ENCODE measurements at places on chromosomes 7 and 10.

DNA sequence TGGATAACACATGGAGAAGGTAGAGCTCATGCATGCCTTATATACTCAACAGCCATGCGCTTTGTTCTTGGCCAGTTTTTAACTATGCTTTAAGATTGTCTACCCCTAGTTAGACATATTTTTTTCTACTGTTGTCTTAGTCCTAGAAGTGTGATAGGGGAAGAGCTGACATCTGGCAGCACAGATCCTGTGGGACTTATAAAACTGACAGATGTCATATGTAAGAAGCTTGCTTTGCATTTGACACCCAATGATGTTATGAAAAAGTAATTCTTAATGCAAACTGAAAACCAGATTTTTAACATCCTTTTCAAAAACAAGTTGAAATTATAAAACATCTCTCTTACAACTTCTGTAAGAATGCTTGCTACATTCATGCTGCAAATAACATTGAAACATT lies 715.9 kb upstream of the LRRN3 start:
- no peak for DNase-seq

GRCh38 chr10:13690281-13690825 lies 103.6 kb downstream of the PRPF18 start:
- no peak for DNase-seq

DNA sequence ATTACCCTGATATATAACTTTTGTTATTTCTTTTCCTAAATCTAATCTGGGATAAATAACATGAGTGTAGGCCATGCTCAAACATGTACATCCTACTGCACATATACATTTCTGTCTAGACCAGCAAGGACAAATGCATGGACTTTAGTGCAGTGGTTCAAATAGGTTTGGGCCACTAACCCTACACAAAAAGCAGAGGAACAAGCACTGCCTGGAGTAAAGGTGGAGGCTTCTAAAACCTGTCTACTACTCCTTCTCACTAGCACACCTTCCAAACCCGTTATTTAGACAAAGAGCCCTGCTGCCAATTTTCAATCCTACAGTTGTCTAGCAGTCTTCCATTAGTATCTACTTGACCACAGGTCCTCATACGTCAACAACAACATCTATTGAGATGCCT lies 34.8 kb downstream of the SGCE start:
- DNase-seq = no peak

DNA sequence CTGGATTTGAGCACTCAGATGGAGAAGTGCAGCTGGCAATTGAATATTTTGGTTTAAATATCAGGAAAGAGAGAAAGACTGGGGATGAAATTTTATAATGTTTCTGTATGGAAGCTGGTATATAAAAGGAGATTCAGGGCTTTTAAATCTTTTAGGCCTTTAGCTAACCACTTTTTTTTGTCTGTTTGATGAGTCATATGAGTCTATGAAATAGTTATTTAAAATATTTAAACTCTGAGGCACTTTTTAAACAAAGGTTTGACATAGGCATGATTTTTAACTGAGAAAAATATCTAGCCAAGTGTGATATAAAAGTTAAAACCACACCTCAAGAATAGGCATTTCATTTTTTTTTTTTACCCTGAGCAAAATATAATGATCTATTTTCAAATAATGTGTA lies 944.3 kb downstream of the GATA3 start:
- no peak for DNase-seq

GRCh38 chr10:26479766-26480492 lies 41.8 kb downstream of the APBB1IP start:
- no peak for DNase-seq

DNA sequence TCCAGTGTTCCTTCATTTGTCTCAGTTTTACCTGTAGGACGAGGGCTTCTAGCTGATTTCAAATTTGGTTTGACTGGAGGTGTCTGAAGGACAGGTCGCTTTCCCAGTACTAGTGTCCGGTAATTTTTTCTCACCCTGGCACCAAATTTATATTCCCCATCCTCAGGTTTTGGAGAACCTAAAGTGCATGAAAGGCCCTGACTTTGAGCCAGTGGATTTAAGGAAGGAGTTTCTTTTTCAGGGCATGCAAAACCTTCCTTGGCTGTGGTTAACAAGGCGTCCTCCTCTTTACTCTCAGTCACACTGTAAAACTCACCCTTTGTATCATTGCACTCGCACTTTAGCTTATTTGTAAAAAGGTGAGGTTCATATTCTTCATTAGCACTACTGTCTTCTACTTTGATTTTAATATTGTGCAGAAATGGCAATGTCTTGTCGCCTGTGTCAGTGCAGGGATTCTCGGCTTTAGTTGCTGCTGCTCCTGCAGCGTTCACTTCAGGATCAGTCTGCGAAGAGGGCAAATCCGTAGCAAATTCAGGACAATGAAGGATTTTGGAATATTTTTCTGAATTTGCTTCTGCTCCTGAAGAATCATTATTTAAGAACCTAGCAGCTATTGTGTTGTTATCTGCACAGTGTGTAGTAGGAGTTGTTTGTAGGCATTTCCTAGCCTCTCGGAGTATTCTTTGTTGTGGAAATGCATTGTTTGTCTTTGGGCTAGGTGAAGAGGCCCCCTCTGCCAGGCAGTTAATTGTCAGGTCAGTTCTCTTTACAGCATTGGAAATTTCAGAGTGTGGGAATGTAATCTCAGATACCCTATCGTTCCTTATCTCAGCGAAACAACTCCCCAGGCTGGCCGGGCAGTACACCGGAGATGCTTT lies 9.9 kb downstream of the SKIDA1 start:
- no peak for DNase-seq

GRCh38 chr7:114854369-114854768 lies 67.5 kb upstream of the MDFIC start:
- no peak for DNase-seq

DNA sequence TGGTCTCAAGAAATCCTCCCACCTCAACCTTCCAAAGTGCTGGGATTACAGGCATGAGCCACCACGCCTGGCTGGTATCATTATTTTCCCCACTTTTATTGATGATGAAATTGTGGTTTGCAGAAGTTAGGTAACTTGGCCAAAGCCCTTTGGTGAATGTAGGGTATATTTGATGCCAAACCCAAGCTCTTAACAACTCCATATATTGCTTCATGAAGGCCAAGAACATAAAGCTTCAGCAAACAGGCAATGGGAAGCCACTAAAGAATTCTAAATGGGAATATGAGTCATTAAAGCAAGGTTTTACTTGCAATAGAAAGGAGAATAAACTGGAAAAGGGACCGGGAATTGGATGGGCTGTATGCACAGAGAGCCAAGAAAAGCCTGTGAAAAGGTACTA lies 142.7 kb downstream of the KMT2E start:
- DNase-seq = no peak

- no peak for DNase-seq
Measured at GRCh38 chr7:15916681-15917380, 230.3 kb upstream of the MEOX2 start.

DNA sequence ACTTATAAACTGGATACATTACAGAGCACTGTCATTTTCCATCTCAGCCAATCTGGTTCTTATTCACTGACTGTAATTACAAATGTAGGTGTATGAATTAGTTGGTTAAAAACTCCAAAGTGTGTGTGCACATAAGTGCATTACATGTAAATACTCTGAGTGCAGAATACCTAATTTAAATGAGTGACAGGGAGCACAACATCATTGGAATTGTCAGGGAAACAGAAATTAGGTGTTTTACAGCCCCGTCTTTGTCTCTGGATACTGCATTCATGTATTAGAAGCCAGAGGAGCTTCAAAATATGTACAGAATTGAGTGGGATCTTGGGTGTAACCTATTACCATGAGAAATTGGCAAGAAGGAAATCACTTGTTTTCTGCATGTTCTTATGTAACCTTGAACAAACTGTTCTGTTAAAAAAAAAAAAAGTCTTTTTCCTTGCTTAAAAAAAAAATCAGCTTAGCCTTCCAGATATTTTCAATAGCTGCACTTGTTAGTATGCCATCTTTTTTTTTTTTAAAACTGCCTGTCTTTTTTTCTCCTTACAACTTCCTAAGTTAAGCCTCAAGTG lies 31.1 kb downstream of the CELF2 start:
- DNase-seq = no peak

DNA sequence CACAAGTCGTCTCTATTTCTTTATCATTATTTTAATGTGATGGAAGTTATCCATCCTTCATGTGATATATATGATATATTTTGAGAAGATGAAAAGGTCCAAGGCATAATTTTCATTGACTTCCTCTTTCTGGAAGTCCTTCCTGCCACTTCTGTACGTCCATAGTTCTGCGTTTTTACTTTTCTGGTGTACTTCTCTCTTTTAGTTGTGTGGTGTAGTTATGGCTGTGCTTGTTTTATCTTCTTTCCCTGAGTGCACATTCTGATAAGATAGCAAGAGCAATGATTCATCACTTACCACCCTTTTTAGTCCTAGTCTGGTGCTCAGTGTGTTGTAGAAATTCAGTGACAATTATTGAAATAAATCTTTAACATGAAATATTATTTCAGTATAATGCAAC lies 231.3 kb upstream of the FERD3L start:
- DNase-seq = no peak

DNA sequence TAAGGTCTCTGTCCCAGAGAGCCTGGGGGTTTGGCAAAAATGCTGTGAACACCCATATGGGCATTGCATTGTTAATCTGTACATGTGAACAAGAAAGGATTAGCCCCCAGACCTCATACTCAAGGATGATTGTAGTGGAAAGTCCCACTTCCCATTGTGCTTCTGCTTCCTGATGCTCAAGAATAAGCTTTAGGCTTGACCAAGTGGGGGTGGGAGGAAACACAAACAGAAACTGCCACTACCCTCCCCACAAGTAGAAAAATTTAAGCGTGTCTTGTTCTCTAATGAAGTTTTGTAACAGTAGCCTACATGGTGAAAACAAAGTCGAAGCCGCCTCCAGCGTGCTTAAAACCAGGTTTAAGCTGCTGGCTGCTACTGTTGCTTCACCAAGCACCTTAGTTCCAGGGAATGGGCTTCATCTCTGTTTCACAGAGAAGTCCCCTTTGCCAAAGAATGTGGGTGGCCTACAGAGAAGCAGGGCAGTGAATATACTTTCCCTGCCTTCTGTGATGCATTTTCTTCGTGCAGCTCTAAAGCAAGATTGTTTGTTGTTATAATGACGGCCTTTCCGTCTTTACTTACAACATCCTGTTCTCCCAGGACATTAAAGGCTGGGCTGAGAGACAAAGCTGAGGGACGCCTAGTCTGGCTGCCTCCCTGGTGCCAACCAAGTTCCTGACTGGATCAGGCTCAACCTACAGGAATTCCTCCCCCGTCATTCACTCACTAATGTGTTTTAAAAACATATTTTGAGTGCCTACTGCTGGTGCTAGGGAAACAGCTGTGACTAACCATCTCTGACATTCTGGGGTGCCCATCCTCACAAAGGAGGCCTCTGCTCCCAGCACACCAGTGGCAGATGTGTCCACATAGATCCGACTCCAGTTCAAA lies 32.1 kb upstream of the CCSER2 start:
- no peak for DNase-seq

GRCh38 chr10:27513451-27514191 lies 9.5 kb downstream of the RAB18 start:
- DNase-seq = no peak

GRCh38 chr7:26813432-26813831 lies 51.0 kb downstream of the SKAP2 start:
- DNase-seq = peak; percentile 12

GRCh38 chr10:5469353-5470061 lies 29.9 kb downstream of the CALML5 start:
- DNase-seq = no peak

DNA sequence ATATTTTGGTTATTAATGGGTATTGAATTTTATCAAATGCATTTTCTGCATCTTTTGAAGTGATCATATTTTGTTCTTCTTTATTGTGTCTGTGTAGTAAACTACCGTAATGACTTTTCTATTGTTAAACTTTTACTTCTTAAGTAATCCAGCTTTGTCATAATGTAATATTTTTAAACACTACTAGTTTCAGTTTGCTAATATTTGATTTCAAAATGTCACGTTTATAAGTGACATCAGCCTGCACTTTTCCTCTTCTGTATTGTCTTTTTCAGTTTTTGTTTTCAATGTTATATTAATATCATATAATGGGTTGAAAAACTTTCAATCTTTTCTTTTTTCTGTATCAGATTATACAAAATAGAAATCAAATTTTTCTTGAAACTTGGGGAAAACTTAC lies 71.6 kb upstream of the ANKRD1 start:
- no peak for DNase-seq

DNA sequence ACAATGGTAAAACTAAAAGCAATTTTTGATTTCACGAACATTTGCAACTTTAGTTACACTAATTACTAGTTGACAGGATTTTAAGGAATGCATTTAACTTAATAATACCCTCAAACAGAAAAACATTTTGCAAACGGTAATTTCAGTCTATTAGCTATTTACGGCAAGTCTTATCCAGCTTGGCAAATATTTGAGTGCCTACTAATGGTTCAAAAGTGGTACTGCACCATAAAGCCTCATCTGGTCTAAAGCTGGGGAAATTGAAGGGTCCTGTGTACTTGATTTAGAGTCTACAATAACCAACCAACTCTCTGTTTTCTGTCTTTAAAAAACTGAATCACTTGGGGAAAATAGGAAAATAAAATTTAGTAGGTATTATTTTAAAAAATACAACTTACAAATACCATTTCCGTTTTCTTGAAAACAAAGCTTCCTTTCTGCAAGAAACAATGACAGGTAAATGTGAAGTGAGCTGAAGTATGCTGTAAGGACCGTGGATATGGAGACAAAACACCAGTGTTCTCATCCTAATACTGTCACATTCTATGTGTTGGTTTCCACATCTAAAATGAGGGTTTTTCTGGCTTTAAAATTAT lies 142.3 kb downstream of the VPS50 start:
- DNase-seq = no peak

DNA sequence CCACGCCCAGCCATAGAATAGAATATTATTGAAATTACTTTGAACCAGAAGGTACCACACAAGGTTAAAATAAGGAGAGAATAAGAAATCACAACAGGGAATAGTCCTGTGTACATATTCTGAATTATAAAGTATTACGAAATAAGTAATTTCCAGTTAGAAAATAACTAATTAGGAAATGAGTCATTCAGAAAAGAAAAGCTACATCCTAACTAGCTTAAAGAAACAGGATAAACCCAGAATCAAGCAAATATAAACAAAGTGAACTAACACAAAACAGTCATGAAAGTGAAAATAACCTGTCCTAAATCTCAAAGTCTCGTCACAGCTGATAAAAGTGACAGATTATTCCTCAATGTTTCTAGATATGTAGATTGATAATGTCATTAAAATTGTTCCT lies 74.8 kb upstream of the NEBL start:
- no peak for DNase-seq

All from NCI-H1048 (cell line).